ENCODE measurements at places on chromosomes 3 and 15.

- DNase-seq: no peak
Measured at GRCh38 chr3:152428577-152428976, 159.8 kb downstream of the MBNL1 start.

GRCh38 chr15:95857758-95858157, 472.7 kb upstream of the NR2F2 start:
- no peak for DNase-seq

DNA sequence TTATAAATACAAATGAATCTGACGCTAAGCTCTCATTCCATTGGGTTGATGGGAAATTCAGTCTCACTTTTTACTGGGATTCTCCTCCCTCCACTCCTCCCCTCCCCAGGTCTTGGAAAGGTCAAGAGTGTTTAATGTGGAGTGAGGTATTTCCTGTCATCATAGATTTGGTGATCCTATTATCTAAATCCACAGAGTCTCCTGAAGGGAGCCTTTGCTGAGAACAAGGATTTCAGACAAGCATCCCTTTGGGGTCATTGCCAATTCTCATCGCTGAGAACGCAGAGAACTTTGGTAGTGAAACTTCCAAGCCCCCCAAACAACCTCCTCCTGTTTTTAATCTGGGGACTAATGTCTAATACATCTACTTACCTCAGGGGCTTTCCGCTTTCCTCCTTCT, 297.9 kb downstream of the OTOL1 start:
- no peak for DNase-seq

GRCh38 chr15:86061581-86061980, 18.1 kb upstream of the AGBL1 start:
- no peak for DNase-seq

Measured in fibroblast of skin of scalp (primary cell).